Activated CD8-positive, alpha-beta memory T cell treated with anti-CD3 and anti-CD28 coated beads for 48 hours (primary cell): ENCODE measurements at places on chromosomes 1 and 21.

GRCh38 chr1:218813237-218813636 lies 360.4 kb upstream of the LYPLAL1 start:
- DNase-seq = no peak

- peak; percentile 42 for DNase-seq
Measured at GRCh38 chr1:27598902-27599528, 4.9 kb downstream of the AHDC1 start.

DNA sequence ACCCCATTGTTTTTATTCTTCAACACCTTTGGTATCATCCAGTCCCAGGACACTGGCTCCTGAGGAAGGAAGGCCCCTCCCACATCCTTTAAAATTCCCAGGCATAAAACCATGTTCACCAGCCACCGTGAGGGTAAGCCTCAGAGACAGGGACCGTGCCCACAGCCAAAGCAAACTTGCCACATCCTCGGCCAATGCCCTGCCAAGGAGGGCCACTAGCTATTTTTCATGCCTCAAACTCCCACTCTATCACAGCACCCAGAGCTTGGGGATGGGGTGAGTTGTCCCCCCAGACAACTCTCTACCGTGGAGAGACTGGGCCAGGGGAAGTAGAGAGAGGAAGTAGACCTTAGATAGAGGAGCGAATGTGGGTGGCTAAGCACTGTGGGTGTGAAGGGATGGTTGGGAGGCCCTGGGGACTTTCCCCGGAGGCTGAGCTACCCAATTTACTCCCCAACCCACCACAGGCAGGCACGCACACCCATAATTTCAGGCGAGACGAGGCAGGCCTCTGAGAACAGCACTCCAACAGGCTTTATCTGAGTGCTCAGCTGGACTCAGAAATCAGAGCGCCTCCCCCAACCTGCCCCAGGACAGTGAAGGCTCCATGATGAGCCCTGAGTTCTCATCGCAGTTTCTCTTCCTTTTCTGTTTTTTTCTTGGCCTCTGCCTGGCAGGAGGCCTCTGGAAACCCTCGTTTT lies 15.9 kb upstream of the BTG2 start:
- no peak for DNase-seq

DNA sequence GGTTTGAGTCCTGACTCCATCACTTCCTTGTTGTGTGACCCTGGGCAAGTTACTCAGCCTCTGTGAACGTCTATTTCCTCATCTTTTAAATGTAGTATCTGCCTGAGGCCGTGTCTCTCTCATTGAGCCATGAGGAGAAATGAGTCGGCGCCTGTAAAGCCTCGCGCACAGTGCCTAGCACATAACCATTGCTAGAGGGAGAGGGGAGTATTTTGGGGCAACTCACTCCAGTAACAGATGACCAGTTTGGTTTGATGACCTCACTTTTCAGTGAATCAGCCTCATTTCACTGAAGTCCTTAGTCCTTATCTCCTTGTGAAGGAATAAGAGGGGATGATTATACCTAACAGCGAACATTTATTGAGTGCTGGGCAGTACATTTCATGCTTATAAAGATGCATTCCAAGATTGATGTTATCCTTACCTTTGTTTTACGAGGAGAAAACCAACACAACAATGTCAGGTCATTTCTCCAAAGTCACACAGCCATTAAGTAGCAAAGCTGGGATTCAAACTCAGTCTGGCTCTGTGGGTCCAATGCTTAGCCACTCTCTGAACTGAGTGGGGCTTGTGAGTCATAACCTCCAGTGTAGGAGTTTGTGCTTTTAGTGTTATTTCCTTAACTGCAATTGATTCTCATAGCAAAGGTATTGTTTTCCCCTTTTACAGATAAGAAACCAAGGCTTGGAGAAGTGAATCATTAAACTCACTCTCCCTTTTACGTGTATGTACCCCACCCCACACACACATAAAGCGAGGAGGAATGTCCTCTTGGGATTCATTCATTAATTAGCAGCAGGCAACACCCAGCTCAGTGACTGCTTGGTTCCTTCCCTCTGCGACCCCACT lies 25.9 kb downstream of the KCNC4 start:
- DNase-seq = no peak

GRCh38 chr21:41197582-41197981 lies 29.6 kb downstream of the BACE2 start:
- DNase-seq = no peak

DNA sequence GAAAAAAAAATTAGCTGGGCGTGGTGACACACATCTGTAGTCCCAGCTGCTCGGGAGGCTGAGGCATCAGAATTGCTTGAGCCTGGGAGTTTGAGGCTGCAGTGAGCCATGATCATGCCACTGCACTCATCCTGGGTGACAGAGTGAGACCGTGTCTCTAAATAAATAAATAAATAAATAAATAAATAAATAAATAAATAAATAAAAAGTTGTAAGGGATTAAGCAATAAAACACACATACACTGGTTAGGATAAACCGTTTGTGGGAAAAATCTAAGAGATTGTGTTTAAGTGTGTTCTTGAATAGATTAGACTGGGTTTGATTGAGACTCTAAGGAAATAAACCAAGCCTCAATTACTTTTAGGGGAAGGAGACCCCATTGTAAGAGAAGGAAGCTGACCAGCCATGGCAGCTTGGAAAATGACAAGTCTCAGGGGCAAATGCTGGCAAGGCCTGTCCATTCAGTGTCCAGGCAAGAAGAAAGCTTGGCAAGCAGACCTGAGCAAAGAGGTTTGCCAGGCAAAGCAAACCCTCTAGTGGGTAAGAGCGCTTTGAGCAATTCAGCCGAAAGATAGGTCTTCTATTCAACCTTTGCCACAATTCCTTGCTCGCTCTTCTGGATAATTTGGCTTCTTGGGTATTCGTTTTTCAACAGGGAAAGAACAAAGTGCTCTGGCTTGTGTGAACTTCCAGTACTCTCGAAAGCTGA lies 106.9 kb upstream of the SERBP1 start:
- DNase-seq = no peak

- no peak for DNase-seq
Measured at GRCh38 chr1:67135354-67135753, 584 bp upstream of the C1orf141 start.

DNA sequence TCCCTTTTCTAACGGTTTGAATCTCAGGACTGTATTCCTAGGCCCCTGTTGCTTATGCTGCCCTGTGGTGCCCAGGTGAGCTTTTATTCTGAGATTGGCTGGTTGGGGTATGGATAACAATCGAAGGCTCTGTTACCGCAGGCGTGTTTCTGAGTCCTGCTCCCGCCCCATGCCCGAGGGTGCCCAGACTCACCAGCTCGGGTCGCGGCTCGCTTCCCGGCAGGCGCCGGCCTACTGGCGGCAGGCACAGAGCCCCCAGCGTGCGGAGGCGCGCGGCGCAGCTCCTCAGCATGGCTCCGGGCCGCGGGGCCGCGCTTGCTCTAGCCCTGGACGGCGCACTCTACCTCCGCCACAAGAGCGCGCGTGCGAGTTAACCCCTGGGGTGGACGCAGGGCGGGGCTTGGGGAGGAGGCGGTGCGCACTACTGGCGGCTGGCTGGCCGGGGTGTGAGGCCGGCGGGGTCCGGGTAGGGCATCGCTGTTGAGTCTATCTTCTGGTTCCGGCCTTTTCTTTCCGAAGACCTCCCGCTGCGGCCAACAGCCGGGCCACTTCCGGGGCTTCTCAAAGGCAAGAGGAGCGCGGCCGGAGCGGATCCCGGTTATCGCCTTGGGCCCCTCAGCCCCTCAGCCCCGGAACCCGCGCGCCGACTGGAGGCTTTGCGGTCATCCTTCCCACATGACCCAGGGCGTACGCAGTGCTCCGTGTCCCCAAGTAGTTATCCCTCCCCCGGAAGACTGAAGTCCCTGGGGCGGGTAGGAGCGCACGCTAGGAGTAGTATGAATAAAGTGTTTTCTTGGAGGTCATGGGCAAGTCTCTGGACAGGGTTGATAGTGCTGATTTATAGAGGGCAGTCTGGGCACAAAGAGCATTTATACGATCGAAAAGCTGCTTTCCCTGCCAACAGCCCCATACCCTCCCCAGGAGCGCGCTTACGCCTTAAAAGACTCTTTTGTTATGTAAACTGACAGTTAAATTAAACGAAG lies at the start of gene THEM4:
THEM4 (minus strand) TSS at position 345 of the 983 bp plus-strand sequence; CDS start at position 292, 53 bp downstream.
- peak; percentile 93 for DNase-seq

GRCh38 chr1:69649383-69649990 lies 81.8 kb downstream of the LRRC7 start:
- no peak for DNase-seq

- DNase-seq = no peak
Measured at GRCh38 chr1:38648417-38648816, 211.2 kb downstream of the RRAGC start.

GRCh38 chr1:25566730-25567341 lies 23.4 kb downstream of the LDLRAP1 start:
- DNase-seq = no peak

GRCh38 chr1:164742745-164743144 lies 183.8 kb downstream of the PBX1 start:
- DNase-seq = no peak

- no peak for DNase-seq
Measured at GRCh38 chr1:30322859-30323257, 400.5 kb downstream of the MATN1 start.

GRCh38 chr1:196207612-196208217 lies 400.5 kb downstream of the KCNT2 start:
- DNase-seq = no peak

DNA sequence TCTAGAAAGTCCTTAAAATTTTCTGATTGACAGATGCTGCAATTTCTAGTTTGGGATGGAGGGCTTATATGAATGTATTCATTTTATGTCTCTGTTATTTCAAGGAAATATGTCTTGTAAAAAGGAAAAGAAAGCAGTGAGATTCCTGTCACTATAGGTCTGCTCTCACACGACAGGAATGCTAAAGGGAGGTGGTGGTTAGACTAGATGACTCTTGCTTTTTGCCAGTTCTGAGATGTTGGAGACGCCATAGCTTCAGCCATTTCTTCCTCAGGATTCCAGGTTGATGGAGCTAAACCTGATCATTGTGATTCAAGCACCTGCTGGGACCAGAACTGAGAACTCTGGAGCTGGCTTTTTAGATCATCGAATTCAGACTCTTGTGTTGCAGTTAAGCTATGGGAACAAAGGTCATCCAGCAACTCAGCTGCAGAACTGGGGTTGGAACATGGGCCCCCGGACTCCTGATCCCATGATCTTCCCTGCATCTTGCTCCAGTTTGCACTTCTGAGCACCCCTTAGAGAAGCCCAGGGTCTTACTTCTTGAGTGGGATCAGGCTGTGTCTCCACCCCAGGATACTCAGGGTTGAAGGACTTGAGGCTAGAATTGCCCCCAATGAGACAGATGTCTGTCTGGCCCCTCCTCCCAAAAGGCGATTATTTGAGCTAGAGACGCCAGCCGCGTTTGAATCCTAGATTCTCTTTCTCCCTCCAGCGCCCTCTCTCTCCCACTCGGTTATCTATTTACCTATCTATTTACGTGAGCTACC lies 46.7 kb upstream of the FOXO6 start:
- no peak for DNase-seq

DNA sequence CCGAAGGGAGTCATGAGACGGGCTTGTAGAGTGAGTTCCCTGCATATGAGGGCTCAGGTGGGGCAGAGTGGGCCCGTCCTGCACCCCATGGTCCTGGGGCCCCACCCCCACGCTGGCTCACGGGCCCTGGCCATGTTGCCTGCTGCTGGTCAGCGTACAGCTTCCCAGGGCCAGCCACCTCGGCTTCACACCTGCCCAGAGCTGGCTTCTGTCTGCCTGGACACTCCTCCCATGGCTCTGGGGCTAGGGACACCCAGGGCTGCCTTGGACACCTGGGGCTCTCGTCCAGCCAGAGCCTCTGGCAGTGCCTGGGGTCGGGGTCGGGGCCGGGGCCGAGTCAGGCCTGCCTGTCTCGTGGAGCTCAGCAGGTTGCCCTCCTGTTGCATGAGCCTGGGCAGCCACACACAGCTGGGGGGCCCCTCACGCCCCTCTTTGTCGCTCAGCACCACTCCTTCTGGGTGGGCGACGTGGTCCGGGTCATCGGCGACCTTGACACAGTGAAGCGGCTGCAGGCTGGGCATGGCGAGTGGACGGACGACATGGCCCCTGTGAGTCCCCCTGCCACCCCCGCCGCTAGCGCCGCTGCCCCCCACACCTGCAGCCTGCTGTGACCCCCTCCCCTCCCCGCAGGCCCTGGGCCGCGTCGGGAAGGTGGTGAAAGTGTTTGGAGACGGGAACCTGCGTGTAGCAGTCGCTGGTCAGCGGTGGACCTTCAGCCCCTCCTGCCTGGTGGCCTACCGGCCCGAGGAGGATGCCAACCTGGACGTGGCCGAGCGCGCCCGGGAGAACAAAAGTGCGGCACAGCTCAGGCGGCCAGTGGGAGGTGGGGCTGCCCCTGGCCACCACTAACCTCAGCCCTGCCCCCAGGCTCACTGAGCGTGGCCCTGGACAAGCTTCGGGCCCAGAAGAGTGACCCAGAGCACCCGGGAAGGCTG lies 5.5 kb upstream of the MMP23B start:
- DNase-seq = no peak

DNA sequence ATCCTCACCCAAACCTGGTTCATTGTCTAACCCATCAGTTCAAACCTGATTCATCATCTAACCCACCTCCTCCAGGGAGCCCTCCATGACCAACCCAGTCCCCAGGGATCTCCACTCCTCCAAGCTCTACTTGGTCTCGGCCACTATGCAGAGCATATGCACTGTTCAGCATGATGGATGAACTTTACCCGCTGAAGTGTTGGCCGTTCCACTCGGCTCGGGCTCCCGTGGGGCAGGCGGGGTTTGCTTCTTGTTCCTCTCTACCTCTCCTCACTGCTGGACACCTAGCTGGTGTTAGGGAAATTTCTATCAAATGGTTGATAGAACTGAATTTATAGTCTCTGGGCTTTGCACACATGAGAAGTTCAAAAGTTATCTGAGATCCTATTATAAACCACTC lies 111.0 kb downstream of the TRABD2B start:
- no peak for DNase-seq

DNA sequence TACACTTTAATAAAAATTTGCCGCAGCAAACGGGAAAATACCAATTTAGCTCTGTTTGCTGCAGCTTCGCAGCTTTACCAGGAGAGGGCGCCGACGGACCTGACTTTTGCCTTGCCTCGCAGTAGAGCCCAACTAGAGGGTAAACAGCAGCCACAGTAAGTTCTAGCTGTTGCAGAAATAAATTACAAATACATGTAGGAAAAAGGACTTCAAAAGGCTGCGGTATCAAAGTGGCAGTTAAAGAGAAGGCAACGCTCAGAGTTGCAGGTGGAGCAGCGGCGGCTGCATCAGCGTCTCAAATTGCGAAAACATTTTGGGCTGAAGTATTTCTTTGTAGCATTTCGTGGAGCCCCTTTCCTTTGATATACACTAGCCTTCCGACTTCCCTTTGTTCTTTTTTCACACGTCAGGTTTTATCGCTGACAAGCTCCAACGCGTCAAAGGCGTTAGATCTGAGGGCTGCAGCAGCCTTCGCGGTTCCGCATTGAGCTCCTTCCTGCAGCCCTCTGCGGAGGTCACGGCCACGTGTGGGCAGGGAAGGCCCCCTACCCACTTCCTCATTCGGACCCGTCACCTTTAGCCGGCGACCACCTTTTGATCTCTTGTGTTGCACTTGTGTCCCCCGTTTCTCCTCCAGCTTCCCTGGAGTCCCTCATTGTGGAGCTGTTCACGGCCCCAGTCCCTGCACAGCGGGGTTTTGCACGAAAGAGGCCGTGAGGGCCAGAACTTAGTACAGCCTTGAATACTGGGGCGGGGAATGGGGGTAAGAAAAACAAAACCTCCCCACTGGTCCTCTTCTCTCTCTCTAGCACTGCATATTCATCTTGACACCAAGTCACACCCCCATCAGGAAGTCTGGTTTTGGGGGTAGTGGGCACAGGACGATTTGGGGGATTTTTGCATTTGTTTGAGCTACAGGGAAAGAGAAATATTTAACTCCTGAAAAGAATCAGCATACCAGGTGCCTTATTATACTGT lies 72.8 kb downstream of the S1PR1 start:
- peak; percentile 52 for DNase-seq

GRCh38 chr1:162366149-162366548 lies 10.5 kb downstream of the SPATA46 start:
- no peak for DNase-seq
